Myocyte (in vitro differentiated cells): ENCODE measurements at places on chromosomes 7 and 10. TPM values are rescaled to one million over a fixed set of nuclear protein-coding genes. Genes with fewer than 3 reads are reported as not detected.

TMEM178B gene
- total RNA-seq = 6.8 and 8.9 TPM in 2 replicates

AKR1D1 gene
- not detected in 2 replicates for total RNA-seq

BET1 gene
- 34.6 and 38.4 TPM in 2 replicates for total RNA-seq

ZNF679 gene
- not detected in 2 replicates for total RNA-seq

RBM17 gene
- total RNA-seq = 28.8 and 41.5 TPM in 2 replicates

TMEM176B gene
- total RNA-seq = not detected in 2 replicates

CHST3 gene
- 49.3 and 57.5 TPM in 2 replicates for total RNA-seq

MAGI2 gene
- 5.7 and 6.0 TPM in 2 replicates for total RNA-seq

PRLHR gene
- not detected in 2 replicates for total RNA-seq

PNLIP gene
- total RNA-seq = not detected in 2 replicates

HOXA2 gene
- 0.42 and 0.56 TPM in 2 replicates for total RNA-seq
